Right lobe of liver (tissue), 6 donors: ENCODE measurements at places on chromosomes 7 and 10. TPM values are rescaled to one million over a fixed set of nuclear protein-coding genes. Genes with fewer than 3 reads are reported as not detected.

DNA sequence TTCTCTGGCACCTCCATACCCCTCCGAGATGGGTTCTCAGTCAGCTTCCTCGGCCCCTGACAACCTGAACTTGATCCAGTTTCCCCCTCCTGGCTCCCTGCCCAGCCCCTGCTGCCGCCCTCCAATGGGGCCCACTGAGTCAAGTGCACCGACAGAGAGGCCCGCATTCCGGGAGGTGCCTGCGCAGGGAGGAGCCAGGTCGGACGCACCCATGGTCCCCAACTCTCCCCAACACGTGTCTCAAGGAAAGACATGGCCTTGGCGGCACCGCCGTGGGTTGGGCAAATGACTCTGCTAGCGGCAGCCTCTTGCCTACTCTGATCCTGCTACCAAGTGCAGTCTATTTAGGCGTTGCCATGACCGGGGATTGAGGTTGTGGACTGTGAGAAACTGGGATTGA is 275.3 kb downstream of the SNX13 start:
- no peak for DNase-seq

The KAZALD1 gene
- total RNA-seq, result 1.1 TPM

- no peak for DNase-seq
Observed at GRCh38 chr10:23523251-23523650, 84.4 kb downstream of the OTUD1 start.

DNA sequence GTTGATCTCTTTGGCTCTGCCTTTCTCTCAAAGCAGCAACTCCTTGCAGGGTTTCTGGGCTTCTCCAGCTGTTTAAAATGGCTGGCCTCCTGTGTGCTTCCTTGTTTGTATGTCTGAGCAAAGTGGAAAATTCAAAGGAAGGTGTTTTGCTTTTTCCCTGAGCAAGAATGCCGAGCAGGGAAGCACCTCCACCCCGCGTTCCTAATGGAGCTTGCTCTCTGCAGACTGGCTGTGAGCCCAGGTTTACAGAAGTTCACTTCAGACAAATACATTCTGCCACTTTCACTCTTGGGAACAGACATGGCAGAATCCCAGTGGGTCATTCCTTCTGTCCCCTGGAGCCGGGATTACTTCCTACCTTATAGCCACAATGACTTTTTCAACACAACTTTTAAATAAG is 181.8 kb upstream of the AGK start:
- peak; percentile 57 for DNase-seq

The FGL2 gene
- total RNA-seq, result 5.0 TPM

GRCh38 chr10:77068272-77068671 is 569.3 kb downstream of the KCNMA1 start:
- no peak for DNase-seq

DNA sequence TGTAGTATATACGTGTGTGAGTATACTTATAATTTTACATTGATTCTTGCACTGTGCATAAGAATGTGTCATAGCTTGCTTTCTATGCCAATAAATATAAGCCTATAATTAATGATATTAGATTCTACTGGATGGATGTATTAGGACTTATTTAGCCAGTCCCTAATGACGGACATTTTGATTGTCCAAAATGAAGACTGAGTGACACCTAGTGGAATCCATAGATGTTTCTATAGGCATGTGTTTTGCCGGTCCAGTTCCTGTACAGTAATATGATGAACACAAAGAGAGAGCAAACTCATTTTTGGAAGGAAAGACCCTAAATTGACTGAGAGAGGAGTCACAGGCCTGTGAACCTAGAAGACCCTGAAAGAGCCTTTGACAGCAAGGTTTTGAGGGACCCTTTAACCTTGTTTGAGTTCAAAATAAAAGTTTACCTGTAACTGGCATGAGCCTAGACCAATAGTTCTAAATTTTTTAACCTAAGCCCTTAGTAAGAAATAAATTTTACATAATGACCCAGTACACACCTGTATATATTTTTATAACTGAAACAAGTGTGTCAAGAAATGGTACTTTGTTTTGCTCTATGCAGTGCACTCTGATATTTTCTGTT is 42.4 kb upstream of the AGBL3 start:
- DNase-seq, result no peak

DNA sequence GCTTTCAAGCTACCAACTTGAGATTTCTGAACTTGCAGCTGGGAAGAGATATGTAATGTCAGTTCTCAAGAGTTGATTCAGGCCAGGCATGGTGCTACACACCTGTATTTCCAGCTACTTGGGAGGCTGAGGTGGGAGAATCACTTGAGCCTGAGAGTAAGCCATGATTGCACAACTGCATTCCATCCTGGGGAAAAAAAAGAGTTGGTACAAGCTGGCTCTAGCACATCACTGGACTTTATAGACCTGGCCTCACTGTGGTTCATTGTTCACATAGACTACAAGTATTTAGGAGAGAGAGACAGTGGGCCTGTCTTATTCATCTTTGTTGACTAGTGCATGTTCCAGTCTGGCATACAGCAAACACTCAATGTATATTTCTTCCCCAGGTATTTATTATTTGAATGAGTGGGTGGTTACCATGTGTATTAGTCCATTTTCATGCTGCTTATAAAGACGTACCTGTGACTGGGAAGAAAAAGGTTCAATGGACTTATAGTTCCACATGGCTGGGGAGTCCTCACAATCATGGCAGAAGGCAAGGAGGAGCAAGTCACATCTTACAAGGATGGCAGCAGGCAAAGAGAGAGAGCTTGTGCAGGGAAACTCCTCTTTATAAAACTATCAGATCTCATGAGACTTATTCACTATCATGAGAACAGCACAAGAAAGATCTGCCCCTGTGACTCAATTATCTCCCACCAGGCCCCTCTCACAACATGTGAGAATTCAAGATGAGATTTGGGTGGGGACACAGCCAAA is 176.5 kb downstream of the PFKFB3 start:
- DNase-seq, result no peak
